Stimulated activated CD4-positive, alpha-beta T cell treated with anti-CD3 and anti-CD28 coated beads, Interleukin-1b, Interleukin-23, amount 100 ng/mL, for 4 hours (primary cell): ENCODE measurements at places on chromosomes 12 and 14.
A peak's percentile ranks its signal among the peaks of the same experiment; 100 is the strongest.

- DNase-seq: no peak
Observed at GRCh38 chr12:127083008-127083949, 1183.7 kb upstream of the TMEM132C start.

GRCh38 chr12:28164644-28165275, 25.5 kb upstream of the CCDC91 start:
- DNase-seq: no peak

DNA sequence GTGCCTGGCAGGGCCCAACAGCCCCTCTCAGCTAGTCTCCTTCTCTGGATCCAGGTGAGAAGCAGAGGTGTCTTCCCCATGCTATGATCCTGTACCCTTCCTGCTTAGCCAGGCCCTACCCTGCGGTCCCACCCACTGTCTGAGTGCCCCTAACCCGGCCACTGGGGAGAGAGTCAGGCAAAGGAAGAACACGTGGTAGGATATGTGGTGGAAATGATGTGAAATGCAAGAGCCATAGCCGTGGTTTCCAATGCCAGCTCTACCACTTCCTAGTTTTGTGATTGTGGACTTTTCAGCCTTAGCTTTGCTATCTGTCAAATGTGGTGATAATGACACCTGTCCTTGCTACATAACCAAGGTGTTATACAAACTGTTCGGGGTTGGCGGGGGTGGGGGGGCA, 15.8 kb downstream of the KRT2 start:
- DNase-seq: no peak

DNA sequence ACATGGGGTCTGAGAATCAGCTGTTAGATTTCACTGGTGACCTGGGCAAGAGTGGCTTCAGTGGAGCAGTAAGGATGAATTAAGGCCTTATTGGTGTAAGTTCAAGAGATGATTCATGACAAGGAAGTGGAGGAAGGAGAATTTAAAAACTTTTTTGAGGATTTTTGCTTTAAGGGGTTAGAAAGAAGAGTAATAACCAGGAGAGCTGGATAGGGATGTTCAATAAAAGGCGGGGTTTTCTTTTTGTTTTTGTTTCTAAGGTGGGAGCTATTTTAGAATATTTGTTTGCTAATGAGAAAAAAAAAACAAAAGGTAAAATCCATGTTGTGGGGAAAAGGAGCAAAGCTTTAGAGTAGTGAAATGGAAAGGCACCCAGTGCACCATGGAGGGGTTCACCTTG, 15.2 kb upstream of the TUBA1B start:
- DNase-seq: no peak

GRCh38 chr12:65022960-65023359, 98.1 kb downstream of the WIF1 start:
- DNase-seq: no peak

DNA sequence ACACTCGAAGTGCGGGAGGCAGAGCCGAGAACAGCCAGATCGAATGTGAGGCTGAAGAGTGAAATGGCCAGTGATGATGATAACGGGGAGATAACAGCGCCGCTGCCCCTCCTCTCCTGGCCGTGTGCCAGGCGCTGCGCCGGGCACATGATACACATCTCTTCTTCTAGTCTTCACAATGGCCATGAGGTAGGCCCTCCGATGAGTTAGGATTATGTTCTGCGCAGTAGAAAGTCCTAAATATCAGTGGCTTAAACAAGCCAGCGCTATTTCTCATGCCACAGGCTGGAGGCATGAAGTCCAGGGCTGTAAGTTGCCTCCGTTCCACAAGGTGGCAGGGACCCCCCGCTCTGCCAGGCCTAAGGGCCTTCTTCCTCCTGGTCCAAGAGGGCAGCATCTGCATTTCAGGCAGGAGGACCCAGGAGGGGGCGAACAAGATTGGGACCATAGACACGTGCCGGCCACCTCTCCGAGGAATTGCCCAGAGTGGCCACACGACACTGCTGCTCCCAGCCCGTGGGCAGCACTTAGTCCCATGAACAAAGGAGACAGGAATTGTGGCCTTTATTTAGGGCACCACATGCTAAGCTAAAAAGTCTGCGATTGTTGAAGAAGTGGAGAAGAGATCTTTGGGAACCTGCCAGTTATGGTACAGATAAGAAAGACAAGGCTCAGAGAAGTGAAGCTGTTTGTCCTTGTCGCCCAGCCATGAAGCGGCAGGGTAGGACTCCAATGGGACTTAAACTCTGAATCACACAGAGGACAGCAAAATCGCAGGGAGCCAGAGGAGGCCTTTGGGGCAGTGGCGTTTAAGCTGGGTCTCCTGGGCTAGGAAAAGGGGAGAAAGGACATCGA, 10.9 kb upstream of the HVCN1 start:
- no peak for DNase-seq

GRCh38 chr14:103802356-103802755, 45.0 kb downstream of the PPP1R13B start:
- DNase-seq: no peak

DNA sequence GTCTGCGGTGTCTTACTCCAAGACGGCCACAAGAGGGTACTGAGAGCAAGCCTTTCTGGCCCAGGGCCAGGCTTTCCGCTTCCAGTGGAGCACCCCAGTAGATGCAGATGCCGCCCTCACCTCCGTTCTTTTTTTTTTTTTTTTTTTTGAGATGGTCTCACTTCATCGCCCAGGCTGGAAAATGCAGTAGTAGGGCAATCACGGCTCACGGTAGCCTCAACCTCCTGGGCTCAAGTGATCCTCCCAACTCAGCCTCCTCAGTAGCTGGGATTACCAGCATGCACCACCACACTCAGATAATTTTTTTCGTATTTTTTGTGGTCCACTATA, 5.6 kb upstream of the LBHD2 start:
- DNase-seq: peak; percentile 58

DNA sequence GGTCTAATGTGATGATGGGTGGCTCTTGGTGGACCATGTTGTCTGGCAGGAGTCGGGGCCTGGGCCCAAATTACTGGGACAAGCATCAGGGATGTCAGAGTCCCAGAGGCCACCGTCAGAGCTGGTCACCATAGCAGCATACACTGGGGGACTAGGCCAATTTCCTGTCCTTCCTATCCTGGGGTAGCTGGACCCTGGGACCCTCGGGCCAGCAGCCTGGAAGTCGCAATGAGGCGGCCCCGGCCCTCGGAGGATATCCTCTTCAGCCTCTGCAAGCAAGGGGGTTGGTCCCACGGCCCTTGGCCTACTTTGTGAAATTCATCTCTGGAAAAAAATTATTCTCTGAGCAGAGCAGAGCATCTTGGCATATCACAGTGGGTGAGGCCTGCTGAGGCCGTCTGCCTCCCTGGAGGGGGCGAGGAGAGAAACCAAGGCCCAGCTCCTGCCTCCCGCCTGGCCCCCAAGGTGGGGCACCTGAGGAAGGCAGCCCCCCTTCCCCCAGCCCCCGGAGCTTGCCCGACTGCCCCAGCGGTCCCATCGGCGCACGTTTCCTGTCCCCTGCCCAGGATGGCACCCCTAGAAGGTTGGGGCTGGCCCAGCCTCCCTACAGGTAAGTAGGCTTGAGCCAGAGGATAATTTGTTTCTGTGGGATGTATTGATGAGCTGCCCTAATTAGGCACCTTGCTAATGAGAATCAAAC, 135.0 kb upstream of the MYL2 start:
- no peak for DNase-seq

DNA sequence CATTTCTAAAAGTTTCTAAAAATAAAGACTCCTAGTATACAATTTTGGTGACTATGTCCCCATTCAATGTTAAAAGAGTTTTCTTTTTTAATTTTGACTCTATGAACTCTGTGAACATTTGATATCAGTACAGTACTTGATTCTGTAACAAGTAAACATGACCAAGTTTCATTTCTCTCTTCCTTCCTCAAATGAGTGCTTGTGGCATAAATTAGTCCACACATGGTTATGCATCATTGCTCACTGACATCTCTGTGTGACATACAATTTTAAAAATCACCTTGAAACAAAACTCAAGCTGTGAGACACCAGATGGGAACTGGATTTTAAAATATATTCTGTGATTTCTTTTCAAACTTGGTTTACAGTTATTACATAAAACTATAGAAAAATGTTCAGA, 253.9 kb upstream of the MDGA2 start:
- no peak for DNase-seq

DNA sequence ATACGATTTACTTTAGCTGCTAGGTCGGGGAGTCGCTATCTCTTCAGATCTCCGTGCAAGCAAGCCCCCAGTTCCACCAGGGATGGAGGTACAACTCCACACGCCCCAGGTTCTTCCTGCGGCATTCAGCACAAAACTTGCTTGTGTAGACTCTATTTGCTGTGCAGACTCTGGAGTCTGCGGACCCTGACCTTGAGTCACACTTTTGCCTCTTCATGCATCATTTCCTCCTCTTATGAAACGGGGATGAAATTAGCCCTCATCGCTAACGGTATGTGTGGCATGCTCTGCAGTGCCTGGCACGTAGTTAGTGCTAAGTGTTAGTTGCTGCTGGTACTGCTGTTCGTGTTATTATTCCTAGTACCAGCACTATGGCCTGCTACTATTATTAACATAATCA, 84.4 kb downstream of the TMEM132D start:
- no peak for DNase-seq

DNA sequence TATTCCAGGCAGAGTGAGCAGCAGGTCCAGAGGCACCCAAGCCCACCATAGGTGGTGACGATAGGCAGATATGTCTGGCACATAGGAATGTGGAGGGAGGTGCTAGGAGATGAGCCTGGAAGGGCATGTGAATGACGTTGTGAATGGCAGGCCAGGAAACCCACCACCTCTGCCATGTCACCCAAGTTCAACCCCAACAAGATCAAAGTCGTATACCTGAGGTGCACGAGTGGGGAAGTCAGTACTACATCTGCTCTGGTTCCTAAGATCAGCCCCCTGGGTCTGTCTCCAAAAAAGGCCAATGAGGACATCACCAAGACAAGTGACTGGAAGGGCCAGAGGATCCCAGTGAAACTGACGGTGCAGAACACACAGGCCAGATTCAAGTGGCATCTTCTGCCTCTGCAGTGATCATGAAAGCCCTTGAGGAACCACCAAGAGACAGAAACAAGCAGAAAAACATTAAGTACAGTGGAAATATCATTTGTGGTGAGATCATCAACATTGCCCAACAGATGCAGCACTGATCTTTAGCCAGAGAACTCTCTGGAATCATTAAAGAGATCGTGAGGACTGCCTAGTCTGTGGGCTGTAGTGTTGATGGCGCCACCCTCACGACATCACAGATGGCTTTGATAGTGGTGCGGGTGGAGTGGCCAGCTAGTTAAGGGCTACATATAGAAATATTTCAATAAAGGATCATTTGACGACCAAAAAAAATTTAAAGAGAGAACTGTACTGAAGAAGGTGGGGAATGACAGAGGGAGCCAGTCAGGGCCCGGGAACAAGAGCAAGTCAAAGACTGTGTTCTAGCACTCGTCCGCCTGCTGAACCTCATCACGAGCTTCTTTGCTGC, 99.7 kb downstream of the ZFP36L1 start:
- no peak for DNase-seq

GRCh38 chr12:46458500-46459102, 86.0 kb upstream of the SLC38A2 start:
- no peak for DNase-seq

DNA sequence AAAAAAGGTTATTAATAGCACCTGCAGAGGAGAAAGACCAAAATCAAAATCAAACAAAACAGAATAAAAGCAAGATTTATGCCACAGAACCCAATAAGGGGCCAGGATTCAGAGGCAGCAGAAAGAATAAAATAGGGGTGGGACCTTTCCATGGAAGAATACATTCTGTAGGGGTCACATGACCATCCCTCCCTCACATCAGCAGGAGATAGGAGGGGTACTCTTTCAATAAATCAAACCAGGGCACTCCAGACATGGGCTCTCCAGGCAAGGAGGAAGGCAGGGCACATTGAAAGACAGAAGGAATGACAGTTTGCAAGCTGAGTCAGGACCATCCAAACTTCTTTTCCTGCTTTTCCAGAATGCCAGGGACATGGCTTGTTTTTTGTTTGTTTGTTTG, 39.8 kb downstream of the OTX2 start:
- DNase-seq: no peak

GRCh38 chr12:89521364-89522223, 3.0 kb downstream of the GALNT4 start:
- no peak for DNase-seq

DNA sequence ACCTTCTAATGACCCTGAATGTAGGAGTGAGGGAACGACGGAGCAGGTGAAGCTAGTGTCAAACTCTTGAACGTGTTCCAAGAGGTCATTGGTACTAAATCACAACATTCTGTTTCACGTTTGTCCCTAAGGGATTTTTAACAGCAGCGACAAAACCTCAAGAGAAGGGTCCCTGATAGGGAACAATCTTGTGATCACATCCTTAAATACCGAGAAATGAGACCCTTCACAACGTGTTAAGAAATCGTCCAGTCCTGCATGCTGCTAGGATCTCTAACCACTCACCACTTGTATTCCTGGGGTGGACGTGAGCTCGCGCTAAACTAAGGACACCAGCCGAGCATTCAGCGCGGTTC, 134.1 kb upstream of the KRAS start:
- DNase-seq: no peak

DNA sequence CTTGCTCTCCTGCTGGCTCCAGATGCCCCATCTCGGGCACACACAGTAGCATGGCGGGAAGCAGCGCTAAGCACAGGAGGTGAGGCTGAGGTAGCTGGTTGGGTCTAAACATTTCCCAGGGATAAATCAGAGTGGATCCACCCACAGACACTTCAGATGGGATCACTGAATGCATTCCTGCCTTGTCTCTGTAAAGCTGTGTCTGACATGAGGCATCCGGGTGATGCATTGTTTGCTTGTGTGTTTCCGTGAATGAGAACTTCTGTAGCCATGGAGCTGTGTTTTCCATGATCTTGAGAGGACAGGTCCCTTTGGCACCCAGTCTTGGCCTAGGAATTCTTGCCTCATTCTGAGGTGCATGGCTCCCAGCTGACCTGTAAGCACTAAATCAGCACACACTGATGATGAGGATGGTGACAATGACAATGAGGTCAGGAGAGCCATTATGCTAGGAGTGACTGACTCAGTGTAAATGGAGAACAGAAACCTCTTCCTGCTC, 6.7 kb upstream of the KRT75 start:
- no peak for DNase-seq

DNA sequence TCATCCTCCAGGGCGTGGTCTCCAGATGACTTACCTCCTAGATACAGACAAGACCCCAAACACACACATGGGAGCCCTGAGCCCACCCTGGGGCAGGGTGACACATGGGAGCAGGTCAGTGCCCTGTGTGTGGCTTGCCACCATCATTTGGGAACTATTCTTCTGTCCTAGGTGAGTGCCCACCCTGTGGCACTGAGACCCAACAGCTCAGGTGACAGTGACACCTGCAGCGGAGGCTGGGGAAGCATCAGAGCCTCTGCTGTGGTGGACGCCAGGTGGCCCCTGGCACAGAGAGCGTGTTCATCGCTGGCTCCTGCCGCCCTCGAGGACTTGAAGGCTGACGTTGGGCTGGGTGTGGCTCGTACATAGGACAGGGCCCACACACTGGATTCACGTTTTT, 23.0 kb downstream of the SFSWAP start:
- DNase-seq: no peak

- no peak for DNase-seq
Observed at GRCh38 chr14:76117789-76118484, 33.8 kb upstream of the GPATCH2L start.

DNA sequence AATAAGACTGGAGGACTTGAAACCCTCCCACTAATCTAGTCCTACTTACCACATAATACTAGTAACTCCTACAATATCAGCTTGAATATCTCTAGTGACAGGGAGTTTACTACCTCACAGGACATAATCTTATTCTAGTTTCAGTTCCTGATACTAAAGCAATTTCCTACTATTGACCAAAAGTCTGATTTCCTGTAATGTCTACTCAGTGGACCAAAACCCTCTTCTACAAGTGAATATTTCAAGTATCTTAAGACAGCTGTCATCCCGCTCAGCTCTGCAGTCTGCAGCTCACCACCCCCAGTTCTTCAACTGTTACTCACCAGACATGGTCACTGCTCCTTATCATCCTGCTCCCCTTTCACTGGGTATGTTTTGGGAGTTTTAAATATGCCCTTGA, 70.8 kb upstream of the TMCC3 start:
- DNase-seq: no peak
